ENCODE measurements at places on chromosomes 16 and 17. TPM values are rescaled to one million over a fixed set of nuclear protein-coding genes. Genes with fewer than 3 reads are reported as not detected.
A peak's percentile ranks its signal among the peaks of the same experiment; 100 is the strongest.

GRCh38 chr17:29557085-29557738 is 9.6 kb downstream of the ABHD15 start:
- DNase-seq, result no peak

DNA sequence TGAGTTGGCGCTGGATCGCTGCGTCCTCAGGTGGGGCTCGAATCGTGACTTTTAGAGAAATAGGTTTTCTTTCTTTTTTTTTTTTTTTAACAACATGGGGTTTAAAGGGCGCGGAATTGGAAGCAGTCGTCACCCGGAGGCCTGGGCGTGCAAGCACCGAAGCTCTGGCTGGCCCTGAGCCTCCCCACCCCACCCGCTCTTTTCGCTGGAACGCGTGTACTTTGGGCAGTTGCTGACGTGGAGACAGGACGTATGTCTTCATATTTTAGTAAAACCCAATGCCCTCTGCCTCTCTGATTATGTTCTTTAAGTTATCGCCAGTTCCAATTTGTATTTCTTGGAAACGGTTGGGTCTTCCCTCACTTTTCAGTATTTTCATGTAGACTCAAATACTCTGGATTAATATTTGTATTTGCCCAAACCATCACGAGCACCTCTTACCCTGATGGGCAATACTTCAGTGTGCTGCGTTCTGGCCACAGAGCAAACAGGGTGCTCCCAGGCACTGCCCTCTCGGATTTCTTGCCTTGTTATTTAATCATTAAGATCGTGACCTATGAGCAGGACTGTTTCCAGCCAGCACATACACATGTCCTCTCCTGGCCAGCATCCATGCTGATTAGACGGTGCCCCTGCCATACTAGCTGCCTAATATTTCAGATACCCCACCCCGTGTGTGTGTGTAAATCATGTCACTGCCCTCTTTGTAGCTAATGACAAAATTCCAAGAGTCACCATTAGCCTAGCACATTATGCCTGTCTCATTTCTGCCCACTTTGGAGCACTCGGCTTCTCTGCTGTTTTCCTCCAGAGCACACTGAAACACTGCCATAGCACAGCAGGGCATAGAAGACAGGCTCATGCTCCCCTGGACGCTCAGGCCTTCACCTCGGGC is 805 bp upstream of the C16orf95 start:
- DNase-seq, result peak; percentile 23

DNA sequence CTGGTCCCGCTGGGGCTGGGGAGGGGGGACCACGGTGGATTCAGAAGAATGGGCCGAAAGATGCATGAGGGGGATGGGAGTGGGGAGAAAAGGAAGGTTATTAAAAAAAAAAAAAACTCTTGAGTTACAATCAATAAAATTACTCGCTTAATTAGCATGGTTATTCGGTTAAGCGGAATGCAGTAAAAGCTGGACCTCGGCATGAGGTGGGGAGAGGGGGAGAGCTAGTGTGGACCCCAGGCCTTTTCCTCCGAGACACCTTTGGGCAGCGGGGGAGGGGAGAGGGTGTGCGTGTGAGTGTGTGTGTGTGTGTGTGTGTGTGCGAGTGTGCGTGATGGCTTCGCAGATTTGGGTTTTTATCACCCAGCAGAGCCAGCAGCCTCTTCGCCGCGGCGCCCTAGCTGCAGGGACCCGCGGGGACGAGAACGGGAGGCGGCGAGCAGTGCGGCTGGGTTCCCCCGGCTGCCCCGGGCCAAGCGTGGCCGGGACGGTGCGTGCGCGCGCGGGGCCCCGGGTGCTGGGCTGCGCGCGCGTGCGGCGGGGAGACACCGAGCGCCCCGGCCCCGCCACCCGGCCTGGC is 3.7 kb downstream of the BAHCC1 start:
- DNase-seq, result peak; percentile 28

- DNase-seq, result no peak
Observed at GRCh38 chr16:73043828-73044467, 4.0 kb downstream of the ZFHX3 start.

GRCh38 chr17:35142467-35142796 is 329 bp upstream of the NLE1 start:
- no peak for DNase-seq

GRCh38 chr17:39026980-39027451 is 59.8 kb upstream of the FBXO47 start:
- peak; percentile 71 for DNase-seq

DNA sequence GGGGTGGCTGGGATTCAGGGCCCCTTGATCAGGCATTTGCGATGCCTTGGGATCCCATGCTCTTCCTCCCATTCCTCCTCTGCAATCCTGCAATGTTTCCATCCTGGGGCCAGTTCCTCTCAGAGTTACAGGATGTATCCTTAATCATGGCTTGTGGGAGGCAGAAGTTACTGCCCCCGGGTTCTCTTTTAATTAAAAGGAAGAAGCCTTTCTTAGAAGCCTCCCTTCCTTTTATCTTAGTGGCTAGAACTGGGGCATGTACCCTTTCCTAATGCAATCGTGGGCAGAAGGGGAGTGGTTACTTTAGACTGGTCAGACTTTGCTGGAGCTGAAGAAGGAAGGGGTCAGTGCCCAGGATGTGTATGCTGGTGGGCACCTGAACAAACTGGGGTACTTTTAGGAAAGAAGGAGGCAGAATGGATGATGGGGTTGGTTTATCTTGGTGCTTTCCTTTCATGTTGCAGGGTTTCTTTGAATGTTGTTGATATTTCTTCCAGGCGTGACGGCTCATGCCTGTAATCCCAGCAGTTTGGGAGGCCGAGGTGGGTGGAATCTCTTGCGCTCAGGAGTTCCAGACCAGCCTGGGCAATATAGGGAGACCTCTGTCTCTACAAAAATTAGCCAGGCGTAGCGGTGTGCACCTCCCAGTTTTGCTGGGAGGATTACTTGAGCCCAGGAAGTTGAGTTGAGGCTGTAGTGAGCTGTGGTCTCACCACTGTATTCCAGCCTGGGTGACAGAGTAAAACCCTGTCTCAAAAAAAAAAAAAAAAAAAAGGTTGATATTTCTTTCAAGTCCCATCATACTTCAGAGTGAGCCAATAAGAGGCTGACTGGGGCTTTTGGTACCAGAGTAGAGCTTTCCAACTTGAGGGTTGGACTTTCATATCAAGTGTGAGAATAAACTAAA is 13.2 kb upstream of the SPN start:
- DNase-seq, result no peak

GP2 gene
- total RNA-seq, result not detected

CPHXL2 gene
- not detected for total RNA-seq

Data from HT-29 (cell line).